ENCODE measurements at places on chromosomes 2 and 18.
A peak's percentile ranks its signal among the peaks of the same experiment; 100 is the strongest.

- no peak for DNase-seq
Observed at GRCh38 chr18:21449367-21450290, 150.9 kb downstream of the ESCO1 start.

GRCh38 chr2:148162871-148163270 lies 142.0 kb downstream of the MBD5 start:
- no peak for DNase-seq

- no peak for DNase-seq
Observed at GRCh38 chr18:12287131-12287681, 20.8 kb upstream of the TUBB6 start.

- no peak for DNase-seq
Observed at GRCh38 chr2:238640486-238640885, 207.4 kb upstream of the TWIST2 start.

GRCh38 chr2:170501421-170502043 lies 213.6 kb upstream of the SP5 start:
- no peak for DNase-seq

GRCh38 chr2:147763861-147764260 lies 81.0 kb upstream of the ACVR2A start:
- no peak for DNase-seq

DNA sequence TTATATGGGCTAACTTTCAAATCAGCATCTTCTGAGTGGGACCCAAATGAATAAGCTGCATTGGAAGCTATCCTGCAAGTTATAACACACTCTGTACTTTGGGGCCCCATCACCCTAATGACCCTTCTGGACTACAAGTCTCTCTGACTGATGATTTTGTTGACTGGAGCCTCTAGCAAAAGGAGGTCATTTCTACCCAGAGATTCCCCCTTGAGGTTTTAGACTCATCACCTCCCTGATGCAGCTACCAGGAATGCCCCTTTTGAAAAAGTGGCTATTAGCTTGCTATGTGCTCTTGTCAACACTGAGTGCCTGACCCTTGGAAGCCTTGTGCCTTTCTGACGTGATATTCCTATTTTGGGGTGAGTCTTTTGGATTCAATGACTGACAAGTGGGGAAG lies 54.5 kb upstream of the NEMP2 start:
- DNase-seq = no peak

DNA sequence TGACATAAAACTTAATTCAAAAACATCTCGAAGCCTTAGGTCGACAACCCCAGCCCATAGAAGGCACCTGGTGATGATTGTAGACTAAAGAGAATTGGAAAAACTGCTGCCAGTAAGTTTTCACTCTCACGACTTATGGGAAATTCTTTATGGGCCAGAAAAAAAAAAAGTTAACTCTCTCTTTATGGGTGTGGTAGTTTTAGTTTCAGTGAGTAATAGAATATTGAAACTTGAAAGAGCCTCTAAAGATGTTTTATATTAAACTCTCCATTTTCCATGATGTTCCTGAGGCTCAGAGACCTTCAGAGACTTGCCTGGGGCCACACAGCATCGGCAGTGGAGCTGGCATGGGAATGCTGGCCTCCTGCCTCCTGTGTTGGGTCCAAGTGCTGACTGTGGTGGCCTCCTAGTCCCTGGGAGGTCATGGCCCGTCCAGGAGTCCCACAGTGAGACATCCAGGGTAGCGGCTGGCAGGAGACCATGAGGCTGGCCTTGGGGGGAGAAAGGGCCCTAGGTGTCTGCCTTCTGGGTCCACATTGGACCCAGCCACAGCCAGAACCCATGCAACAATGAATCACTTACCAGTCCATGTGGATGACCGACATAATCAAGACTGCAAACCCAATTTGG lies 158.9 kb downstream of the SEPTIN10 start:
- DNase-seq = no peak

DNA sequence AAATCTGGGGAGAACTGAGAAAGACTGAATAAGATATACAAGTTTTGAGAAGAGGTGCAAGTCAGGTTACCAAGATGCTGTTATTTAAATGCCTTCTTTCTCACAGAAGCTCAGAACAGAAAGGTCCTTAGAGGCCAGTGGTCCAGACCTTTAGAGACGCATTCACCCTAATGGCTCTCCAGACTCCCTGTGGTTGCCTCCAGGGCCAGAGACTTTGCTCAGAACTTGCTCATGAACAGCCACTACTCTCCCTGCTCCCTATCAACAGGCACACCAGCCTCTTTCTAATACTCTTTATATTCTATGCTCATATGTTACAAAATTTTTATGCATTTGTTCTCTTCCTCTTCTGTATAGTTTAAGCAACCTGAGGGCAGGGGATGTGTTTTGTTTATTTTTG lies 349.0 kb upstream of the TNP1 start:
- no peak for DNase-seq

DNA sequence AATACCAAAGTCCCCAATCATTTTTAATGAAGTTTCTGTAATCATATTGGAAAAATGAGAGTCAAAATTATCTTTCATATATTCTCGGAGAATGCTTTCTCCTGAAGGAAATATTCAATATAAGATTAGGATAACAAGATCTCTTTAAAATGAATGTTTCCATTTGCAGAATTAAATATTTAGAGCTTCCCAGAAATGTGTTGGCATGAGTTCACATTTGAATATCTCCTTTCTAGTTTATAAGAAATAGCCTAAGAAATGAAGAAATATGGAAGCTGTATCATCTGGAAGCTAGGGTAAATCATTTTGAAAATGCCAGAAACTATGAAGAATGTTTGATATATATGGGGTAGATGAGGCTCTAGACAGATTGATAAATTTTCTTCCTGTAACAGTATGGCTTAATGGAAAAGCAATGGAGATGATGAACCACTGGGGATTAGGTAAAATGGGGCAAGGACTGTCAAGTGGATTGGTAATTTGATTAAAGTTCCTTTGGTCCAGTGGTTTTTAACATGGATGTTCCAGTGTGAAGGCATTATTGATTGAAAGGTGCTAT lies 184.6 kb upstream of the ZNF804A start:
- DNase-seq = no peak

GRCh38 chr2:240293557-240294461 lies 141.7 kb upstream of the GPC1 start:
- no peak for DNase-seq

DNA sequence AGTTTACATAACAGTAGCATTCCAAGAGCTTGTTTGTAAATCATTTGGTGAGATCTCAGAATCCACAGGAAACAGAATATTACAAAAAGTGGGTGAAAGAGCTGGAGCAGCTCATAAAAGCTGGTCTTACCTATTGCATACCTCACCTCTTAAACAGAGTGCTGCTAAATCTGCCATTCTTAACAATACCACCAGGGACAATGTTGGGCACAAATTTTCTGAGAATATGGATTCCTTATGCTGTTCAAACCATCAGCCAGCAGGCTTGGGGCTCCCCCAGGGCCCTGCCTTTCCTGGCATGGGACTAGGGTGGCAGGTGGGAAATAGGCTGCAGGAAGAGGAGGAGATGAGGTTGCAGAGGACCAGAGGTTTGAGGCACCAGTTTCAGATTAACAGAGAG lies 55.6 kb downstream of the TGFA start:
- no peak for DNase-seq

- peak; percentile 27 for DNase-seq
Observed at GRCh38 chr18:23585007-23585871, 1.1 kb downstream of the NPC1 start.

DNA sequence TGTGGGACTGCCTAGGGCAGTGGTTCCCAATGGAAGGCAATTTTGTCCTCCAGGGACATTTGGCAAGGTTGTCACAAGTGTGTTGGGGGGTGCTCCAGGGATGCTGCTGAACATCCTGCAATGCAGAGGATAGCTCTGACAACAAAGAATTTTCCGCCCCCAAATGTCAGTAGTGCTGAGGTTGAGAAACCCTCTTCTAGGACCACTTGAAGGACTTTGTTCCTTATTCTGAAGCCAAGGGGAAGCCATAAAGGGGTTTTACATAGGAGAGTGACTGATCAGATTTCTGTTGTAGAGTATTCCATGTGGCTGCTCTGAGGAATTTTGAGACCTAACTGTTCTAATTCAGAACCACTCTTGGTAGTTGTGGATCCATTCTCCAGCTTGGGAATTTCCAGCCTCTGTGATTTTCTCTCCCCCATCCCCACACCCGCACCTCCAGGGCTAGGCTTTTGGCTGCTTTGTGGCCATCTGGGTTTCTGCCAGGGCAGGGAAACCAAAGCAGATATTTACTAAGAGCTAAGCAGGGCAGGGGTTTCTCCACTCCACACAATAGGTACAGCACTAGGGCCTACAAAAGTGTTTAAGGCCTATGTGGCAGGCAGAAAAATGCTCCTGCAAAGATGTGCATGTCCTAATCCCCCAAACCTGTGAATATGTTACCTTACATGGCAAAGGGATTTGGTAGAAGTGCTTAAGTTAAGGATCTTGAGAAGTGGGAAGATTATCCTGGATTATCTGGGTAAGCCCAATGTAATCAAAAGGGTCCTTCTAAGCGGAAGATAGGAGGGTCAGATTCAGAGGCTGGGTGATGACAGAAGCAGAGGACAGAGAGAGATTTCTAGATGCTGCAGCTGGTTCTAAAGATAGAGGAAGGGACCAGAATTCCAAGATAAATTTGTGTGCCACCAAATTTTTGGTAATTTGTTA lies 135.4 kb downstream of the TMEM17 start:
- no peak for DNase-seq

DNA sequence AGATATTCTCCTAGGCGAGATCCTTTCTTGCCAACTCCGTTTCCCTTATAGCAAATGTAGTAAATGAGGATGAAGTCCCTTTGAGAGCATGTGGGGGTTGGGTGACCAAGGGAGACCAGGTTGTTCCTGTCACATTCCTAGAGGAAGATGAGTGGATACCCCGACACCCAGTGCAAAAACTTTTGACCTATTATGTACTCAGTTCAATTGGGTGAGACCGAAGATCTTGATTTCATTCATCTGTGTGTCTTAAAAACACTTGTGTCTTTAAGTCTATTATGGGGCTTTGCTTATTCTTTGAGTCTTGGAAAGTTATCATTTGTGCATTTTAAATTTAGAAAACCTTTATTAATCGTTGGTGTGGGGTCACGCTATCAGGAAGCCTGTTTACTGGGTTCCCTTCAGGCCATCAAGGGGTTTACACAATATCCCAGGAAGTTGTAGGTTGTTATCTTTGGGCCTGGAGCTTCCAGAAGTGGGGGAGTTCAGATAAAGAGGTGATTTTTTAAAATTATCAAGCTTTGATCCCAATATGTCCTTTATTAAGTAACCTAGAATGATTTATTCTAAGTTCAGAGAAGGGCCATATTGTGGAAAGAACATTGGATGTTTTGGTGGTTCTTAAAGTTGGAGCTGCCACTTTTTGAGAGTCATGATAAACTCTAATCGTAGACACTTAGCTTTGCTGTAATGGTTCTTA lies 2.8 kb downstream of the RHOB start:
- no peak for DNase-seq

DNA sequence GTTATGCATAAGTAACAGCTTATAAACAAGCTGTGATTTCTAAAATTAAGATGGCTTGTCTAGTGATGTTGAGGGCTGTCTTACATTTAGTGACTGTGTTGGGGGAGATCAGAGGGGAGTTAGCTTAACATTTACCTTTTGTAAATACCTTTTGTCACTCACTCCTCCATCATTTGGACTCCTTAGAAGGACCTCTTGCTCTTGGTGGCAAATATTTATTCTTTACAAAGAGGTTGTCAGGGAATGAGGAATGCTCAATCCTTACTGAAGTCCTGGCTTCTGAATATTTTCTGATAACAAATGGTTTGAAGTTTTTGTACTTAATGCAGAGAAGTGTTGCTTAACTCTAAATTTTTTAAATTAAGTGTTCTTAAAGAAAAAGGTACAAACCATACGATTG lies 438.8 kb upstream of the FAM98A start:
- no peak for DNase-seq

GRCh38 chr18:25298853-25299274 lies 53.1 kb downstream of the ZNF521 start:
- peak; percentile 86 for DNase-seq

DNA sequence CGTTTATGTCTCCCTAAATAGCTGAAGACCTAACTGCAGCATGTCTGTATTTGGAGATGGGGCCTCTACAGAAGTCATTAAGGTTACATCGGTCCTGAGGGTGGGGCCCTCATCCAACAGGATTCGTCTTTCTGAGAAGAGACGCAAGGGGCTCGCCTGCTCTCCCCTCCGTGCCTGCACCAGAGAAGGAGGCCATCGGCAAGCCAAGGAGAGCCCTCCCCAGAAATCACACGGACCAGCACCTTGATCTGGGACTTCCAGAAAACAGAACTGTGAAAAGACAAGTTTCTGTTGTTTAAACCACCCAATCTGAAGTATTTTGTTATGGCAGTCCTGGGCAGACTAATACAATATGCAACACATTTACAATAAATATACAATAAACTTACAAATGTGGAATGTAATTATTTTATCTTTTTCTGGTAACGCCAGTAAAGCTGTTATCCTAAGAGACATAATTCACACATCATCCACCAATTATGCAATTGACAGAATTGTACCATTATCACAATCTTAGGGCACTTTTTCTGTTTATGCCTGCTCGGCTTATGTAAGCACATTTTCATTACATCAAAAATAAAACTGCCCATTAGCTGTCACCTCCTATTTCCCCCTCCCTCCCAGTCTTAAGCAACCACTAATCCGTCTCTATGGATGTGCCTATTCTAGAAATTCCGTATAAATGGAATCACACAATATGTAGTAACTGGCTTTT lies 6.1 kb downstream of the HSBP1L1 start:
- DNase-seq = no peak

DNA sequence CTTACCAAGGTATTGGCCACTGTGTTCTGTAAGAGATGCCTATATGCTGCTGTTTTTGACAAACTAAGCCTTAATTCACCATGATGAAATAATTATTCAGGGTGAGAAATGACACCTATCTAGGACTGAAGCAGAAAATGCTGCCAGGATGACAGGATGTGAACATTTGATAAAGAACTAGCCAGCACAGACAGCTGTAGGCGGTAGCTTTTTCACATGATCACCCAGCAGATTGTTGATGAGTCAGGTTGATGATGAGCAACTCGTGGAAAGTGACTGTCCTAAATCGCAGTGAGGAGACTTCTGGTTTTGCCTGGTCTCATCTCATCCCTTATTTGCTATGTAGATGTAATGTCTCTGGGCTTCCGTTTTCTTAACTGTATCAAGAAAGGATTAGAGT lies 144.1 kb downstream of the PRPF40A start:
- peak; percentile 82 for DNase-seq

DNA sequence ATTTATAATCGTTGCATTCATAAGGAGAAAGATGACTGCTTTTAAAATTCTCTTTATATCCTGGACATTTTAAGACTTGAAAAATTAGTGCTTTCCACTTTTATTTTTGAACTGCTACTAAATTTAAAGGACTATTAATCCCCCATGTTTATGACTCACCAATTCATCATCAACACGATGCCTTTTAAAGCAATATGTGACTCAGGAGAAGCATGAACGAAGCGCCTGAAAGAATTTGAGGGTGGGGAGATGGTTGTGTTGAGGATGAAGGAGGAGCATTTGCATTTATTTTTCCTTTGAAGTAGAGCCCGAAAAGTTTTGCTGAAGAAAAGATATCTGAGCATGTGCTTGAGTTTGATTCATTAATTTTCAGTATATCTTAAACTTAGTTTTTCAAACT lies 192.2 kb upstream of the LRRTM1 start:
- peak; percentile 42 for DNase-seq

Data from AG10803 (cell line).